ENCODE measurements at places on chromosomes 2 and 18.

- DNase-seq, result no peak
These were observed 152.8 kb upstream of the COPS8 start for GRCh38 chr2:236932831-236933361.

- peak; percentile 31 for DNase-seq
These were observed 58.9 kb upstream of the STON1 start for GRCh38 chr2:48471048-48471474.

GRCh38 chr2:170019060-170019805 is 158.7 kb upstream of the MYO3B start:
- no peak for DNase-seq

- peak; percentile 65 for DNase-seq
These were observed 68.2 kb downstream of the ZNF516 start for GRCh38 chr18:76426737-76427305.

DNA sequence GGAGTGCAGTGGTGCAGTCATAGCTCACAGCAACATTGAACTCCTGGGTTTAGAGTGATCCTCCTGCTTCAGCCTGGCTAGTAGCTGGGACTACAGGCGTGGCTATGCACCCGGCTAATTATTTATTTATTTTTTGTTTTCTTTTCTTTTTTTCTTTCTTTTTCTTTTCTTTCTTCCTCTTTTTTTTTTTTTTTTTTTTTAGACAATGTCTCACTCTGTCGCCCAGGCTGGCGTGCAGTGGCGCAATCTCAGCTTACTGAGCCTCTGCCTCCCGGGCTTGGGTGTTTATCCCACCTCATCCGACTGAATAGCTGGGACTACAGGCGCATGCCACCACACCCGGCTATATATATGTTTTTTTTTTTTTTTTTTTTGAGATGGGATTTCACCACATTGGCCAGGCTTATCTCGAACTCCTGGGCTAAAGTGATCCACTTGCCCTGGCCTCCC is 1.4 kb upstream of the ANXA4 start:
- no peak for DNase-seq

DNA sequence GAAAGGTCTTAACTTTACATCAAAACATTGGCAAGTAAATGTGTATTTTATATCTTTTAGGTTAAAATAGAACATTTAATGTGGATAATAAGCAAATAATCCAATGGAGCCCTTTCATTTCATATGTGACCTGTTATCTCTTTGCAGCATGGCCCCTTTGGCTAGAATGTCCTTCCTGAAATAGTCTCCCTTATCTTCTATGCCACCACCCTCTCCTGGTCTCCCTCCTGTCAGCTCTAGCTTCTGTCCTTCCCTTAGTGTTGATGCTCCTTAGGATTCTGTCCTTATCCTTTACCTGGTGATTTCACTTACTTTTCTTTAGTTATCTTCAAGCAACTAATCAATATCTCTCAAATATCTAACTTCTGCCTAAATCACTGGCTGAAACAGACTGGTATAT is 87.1 kb upstream of the TFCP2L1 start:
- DNase-seq, result no peak

GRCh38 chr2:28752631-28753376 is 1.2 kb downstream of the PPP1CB start:
- no peak for DNase-seq

DNA sequence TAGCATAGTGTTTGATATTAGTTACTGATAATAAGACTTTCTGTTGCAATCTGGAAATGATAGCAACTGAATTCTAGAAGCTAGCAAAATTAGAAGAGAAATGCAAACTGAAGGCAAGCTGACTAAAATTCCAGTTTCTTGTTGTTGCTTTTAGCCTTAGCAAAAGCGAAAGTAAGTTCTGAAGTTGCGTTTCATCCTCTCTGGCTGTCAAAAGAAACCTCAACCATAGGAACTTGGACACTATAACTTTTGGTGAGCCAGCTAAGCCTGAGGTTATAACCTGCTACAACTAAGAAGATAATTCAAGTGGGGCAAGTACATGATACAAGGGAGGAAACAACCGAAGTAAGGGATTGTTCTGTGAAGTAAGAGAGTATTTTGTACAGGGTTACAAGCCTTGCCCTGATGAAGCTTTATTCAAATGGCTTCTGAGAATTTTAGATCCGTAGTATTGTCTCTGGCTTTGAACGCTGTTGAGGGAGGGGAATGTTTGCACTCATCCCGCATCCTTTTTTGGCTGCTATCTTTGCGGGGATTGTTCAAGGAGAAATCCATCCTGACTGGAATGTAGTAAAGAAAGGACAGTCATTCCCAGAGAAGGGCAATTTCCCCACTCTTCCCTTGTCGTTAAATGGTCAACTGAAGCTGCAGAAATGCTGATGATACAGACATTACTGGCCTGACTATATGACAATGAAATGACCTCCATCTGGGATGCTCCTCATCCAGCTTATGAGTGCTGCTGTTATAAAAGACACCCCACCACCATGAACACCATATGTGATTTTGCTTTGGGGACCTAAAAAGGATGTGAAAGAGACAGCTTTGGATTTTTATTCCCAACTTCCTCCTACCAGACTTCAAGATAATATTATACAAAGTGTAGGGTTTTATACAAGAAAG is 7.0 kb upstream of the TMX3 start:
- peak; percentile 37 for DNase-seq

DNA sequence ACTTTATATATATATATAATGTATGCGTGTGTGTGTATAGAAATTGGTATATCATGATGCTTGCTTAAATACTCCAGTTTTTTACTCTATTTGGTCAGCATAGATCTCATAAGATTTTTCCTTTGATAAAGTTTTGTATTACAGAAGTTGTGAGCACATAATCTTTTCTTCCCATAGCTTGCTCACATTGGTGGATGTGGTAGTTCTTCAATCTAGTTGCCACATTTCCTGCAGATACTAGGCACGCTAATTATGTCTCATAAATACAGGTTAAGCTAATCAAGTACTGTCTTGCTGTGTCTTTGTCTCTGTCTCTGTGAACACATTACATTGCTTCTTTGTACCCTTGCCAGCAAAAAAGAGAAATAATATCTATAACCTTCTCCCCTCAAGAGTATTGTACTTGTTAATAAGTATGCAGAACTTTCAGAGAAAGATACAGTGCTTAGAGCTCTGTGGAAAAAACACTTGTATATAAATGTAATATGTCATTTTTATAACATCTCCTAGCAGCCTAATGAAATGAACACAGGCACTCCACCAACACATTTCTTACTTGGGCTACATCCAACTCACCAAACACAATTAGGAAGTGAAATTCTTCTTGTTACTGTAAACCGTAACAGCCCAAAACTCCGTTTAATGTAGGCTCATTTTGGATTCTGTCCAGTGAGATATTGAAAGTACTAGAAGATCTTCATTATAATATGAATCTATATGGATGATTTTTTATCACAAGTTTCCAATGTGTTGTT is 306.7 kb upstream of the SLC8A1 start:
- no peak for DNase-seq

GRCh38 chr2:19352946-19353720 is 5.3 kb downstream of the OSR1 start:
- no peak for DNase-seq

- DNase-seq, result no peak
These were observed 293.7 kb upstream of the ACVR2A start for GRCh38 chr2:147550995-147551731.

GRCh38 chr18:23200756-23201155 is 65.5 kb downstream of the CABLES1 start:
- no peak for DNase-seq

DNA sequence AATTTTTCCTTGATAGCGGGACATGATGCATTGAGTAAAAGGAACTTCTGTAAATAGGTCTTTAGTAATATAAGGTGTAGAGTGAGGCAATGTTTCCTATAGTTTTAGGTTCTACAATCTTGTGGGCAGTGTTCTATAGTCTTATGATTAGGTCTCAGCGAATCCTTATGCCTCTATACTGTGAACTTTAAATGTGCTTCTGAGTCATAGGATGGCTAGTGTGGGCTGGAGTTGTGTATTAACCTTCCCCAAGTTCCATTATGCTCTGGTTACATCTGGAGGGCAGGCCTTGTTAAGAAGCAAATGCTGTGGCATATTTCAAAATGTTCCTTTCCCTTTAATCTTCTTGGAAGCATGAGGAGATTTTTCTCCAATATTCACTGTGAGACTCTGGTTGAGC is 73.5 kb downstream of the ROCK2 start:
- no peak for DNase-seq

GRCh38 chr2:151302879-151303278 is 13.4 kb upstream of the NMI start:
- peak; percentile 69 for DNase-seq

DNA sequence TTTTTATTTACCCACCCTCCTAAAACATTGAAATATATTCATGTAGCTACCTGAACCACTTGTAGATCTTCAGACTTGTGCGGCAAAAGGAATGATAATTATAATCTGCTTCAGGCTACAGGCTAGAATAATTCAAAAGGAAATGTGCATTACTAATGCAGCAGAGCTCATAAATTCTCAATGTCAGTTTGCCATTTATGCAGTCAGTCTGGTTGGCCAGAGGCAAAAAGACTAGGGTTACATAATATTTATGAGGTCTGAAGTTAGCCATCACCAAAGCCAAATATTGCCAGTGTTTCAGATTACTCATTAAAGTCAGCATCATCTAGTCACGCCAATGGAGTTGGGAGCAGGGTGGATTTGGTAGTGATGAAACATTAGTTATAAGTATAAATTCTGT is 38.9 kb downstream of the METAP1D start:
- DNase-seq, result peak; percentile 14

All from AG08396 (cell line).